ENCODE measurements at places on chromosomes 13 and 19.

GRCh38 chr19:4528843-4529242 lies 6.2 kb downstream of the PLIN5 start:
- DNase-seq, result no peak

DNA sequence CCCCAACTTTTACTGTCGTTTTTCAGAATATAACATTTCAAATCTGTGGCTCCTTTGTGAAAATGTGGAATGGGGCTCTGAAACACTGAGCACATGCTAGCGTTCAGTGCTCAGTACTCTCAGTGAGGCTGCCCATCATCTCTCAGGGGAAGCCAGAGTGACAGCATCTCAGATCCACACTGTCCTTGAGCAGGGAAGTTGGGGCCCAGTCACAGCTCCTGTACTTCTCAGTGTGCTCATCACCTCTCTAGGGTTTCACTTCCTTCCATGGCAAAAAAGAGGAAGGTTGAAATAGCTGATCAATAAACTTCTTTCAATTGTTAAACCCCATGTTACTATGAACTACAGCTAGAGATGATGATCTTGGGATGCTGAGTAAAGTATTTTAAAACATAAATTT lies 565.9 kb upstream of the SPRY2 start:
- no peak for DNase-seq

- DNase-seq, result no peak
Observed at GRCh38 chr19:52176574-52176973, 5.2 kb upstream of the ZNF836 start.

- no peak for DNase-seq
Observed at GRCh38 chr13:105232439-105232838, 1303.0 kb downstream of the EFNB2 start.

GRCh38 chr19:6576869-6577475 lies 14.0 kb downstream of the CD70 start:
- no peak for DNase-seq

DNA sequence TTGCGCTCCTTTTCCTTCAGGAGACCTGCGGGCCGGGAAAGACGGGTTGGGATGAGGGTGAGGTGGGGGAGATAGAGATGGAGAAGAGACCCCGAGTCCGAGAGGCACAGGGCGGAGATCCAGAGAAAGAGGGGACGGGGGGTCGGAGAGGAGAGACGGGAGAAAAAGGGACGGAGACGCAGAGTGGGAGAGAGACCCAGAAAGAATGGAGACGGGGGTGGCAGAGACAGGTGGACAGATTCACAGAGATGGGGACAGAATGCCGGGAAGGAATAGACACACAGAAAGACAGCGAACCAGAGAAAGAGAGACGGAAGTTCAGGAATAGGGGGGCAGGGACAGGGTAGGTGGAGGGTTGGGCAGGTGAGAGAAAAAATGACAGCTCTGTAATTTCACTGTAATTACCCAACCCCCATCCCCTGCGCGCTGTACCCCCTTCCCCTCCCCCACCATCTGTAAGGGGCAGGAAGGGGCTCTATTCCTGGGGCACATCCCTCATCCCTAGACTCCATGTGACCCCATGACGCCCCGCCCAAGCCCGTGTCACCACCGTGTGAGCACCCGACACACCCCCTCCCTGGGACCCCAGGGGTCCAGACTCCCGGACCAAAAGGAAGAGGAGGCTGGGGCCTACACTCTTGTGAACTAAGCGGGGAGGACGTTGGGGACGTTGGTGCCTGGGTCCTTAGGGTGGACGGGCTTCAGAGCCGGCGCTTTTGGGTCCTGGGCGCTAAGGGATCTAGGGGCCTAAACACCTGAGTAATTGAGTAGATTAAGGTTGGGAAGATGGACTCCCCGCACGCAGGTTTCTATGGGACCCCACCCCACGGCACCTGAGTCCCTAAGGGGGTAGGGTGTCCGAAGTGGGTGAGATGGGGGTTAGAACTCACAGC lies 967 bp downstream of the DBP start:
- DNase-seq, result no peak

DNA sequence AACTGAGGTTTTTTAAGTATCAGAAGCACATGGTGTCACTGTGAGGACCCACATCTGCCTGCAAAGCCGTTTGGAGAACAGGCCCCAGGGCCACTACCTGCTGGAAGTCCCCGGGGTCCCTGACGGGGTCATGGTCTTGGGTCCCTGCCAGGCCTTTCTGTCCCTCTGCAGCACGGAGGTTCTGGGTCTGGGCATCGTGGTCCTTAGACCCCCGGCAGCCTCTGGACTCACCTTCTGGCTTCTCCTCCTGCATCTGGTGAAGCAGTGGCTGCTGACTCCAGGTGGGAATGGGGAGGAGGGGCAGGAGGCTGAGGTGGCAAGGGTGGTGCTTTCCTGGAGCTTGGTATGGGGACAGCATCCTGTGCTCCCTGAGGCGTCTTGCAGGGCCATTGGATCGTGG lies 198.6 kb downstream of the TEX29 start:
- no peak for DNase-seq

GRCh38 chr19:30268601-30269000 lies 103.6 kb upstream of the ZNF536 start:
- DNase-seq, result no peak

GRCh38 chr13:45511310-45512097 lies 46.8 kb downstream of the COG3 start:
- DNase-seq, result peak; percentile 59

DNA sequence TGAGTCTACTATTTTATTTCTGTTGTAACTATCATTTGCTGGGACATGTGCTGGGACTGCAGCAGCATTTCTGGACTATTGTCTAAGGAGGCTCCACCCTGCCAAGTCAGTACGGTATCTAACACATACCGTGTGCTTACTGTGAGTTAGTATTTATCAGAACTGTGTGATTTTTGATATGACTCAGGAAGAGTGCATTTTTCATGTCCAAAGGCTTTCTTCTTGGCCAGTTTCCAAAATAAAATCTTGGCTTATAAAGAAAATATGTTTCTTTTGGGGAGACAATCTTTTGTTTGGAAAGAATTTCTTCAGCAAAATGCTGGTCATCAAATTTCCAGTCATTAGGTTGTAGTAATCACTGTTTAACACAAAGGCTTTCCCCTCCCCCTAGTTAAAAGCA lies 11.6 kb downstream of the PARP4 start:
- no peak for DNase-seq

DNA sequence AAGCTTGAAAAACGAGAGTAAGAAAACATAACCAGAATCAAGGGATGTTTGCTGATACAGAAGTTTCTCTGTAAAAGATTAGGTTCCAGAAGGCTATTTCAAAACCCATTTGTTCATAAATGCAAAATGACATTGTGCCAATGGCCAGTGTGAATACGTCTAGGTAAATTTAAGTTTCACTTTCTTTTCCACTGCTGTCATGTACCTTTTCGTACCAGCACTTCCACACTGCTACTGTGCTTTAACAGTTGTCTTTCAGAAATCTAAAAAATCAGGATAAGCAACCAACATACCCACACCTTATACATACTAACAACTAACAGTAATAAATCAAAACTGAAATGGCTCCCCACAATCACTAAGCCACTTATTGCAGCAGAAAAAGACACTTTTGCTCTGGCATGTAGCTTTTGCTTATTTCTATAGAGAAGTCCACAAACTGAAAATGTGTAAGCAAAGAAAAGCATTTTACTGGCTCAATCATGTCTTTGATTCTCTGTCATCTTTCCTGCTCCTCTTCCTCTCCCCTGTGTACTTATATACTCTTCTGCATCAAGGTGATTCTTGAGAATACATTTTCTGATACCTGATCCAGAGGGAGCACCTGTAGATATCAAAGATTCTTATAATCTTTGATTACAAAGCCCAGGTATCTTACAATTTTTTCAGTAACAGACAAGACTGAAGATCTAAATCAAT lies 34.3 kb downstream of the ELF1 start:
- no peak for DNase-seq

- no peak for DNase-seq
Observed at GRCh38 chr13:24042710-24043440, 117.6 kb upstream of the SPATA13 start.

- no peak for DNase-seq
Observed at GRCh38 chr13:75935805-75936204, 299.7 kb downstream of the LMO7 start.

GRCh38 chr19:2769218-2769617 lies 13.9 kb downstream of the SGTA start:
- no peak for DNase-seq

DNA sequence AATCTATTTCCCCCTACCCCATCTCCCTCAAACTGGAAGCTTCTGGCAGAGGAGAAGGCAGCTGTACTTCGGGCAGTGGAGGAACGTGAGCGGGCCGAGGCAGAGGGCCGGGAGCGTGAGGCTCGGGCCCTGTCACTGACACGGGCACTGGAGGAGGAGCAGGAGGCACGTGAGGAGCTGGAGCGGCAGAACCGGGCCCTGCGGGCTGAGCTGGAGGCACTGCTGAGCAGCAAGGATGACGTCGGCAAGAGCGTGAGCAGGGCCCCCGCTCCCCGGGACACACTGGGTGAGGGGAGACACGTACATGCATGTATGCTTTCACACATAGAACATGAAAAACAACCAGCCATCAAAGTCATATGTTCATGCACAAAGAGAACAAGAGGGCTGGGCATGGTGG lies 42.7 kb downstream of the KCNC3 start:
- DNase-seq, result no peak

- no peak for DNase-seq
Observed at GRCh38 chr13:109951491-109951890, 165.1 kb upstream of the IRS2 start.

GRCh38 chr13:108322206-108322824 lies 52.8 kb downstream of the TNFSF13B start:
- DNase-seq, result peak; percentile 40

GRCh38 chr19:45153339-45154063 lies 7.3 kb downstream of the NKPD1 start:
- peak; percentile 46 for DNase-seq

DNA sequence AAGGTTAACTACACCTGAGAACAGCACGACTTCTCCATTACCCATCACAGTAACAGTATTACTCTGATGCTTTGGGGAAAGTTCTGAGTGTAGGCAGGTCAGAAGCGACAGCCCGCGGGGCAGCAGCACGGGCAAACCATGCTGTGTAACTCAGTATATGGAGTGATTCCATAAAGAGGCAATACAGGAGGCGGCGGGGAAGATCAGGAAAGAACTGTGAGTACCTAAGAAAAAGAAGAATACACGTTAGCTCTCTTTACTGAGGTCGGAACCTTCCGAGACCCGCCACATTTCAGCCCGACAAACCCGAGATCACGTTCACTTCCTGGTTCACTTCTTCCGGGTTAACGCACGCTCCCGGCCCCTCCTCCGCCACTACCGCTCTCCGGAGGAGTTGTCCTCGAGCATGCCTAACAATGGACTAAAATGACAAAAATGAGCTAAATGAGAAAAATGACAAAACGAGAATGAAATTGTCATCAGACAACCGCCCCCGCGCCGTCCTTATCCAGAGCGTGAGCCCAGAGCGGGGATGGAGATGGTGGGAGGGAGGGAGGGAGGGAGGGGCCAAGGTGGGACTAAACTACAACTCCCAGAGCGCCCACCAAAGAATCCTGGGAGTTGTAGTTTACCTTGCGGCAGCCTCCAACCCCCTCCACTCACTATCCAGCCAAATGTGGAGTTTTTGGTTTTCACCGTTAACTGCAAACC lies at the start of gene MTRF1:
TSS of gene MTRF1 (minus strand) at position 316 of the 711 bp plus-strand sequence. CDS start 2,669 bp downstream, outside the sequence.
- DNase-seq, result peak; percentile 88

GRCh38 chr19:28482221-28482620 lies 730.7 kb downstream of the UQCRFS1 start:
- DNase-seq, result no peak

- DNase-seq, result no peak
Observed at GRCh38 chr19:7778081-7778480, 15.0 kb downstream of the CLEC4M start.

GRCh38 chr19:50779504-50780457 lies 9.5 kb downstream of the GPR32 start:
- DNase-seq, result no peak

- DNase-seq, result no peak
Observed at GRCh38 chr13:71117920-71118319, 749.1 kb downstream of the DACH1 start.

GRCh38 chr19:17244618-17245534 lies 843 bp downstream of the NR2F6 start:
- DNase-seq, result peak; percentile 36

DNA sequence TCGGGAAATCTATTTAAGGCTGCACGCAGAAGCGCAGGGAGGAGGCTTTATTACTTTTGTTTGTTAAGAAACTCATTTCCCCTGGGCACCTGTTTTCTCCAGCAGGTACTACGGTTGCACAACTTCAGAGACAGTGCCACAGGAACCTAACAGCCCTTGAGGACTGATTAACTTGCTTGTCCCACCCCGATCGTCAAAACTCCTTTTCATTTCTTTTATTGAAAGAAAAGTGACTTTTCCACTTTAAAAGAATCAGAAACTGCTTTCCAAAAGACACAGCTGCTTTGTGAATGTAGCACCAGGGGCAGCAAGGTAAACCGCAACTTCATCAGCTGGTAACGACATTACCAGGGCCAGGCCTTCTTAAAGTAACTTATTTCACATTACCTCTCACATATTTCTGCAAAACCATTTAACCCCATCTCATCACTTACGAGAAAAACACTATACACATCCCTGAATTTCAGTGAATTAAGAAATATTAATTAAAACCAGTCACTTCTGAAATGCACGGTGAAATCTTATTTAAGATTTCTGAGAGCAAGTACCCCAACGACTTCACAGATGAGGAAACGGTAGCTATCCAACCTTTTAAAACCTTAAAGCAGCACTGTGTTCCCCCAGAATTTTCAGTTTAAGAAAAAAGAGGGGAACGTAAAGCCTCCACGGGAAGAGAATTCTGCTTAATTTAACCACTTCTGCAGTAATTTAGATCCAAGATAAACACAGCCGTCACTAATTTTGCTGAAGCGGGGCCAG lies 1.4 kb downstream of the ANKRD10 start:
- DNase-seq, result peak; percentile 41

DNA sequence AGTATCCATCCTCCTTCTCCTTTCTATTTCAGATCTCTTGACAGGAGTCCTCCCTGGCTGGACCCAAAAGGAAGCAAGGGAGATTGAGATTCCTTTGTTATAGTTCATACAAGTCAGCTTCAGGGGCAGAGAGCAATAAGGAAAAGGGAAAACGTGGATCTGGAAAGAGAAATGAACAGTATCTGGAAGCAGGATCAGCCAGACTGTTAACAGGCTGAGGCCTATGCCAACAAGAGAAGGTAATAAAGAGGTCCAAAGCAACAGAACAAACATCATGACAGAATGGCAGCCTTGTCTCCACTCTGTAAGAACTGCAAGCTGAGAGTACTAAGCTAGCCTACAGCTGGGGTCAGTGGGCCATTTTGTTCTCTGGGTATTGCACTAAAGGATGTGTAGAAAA lies 64.5 kb downstream of the RAP2A start:
- no peak for DNase-seq

- peak; percentile 85 for DNase-seq
Observed at GRCh38 chr13:27953676-27954405, 15.3 kb downstream of the CDX2 start.

- no peak for DNase-seq
Observed at GRCh38 chr13:98440390-98441055, 136.4 kb downstream of the STK24 start.

- DNase-seq, result no peak
Observed at GRCh38 chr13:42153199-42154113, 105.0 kb downstream of the DGKH start.

- no peak for DNase-seq
Observed at GRCh38 chr19:19460761-19461265, 54.5 kb downstream of the TSSK6 start.

GRCh38 chr13:104571161-104571892 lies 1505.1 kb upstream of the SLC10A2 start:
- no peak for DNase-seq
